ENCODE measurements at places on chromosomes 1 and 21.
A peak's percentile ranks its signal among the peaks of the same experiment; 100 is the strongest.

GRCh38 chr1:116686723-116687352 is 19.3 kb upstream of the IGSF3 start:
- peak; percentile 40 for DNase-seq

- DNase-seq = peak; percentile 94
Observed at GRCh38 chr1:33433509-33434362, 2.8 kb upstream of the PHC2 start.

DNA sequence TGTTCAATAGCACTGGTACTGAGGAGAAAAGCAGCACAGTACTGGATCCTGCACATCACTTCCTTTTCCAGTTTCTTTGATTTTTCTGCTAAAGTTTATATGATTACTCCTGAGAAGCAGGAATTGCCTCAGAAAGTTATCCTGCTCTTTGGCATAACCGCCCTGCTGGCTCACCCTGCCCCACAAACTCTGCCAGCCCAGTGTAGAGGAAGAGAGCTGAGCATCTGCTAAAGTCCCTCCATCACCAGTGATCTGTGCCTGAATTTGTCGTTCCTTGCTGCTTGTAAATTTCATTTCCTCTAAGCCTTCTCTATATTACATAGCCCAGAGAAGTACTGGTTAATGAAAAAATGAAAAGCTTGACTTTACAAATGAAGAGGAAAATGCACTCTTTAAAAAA is 87.0 kb upstream of the C1orf21 start:
- DNase-seq = no peak

DNA sequence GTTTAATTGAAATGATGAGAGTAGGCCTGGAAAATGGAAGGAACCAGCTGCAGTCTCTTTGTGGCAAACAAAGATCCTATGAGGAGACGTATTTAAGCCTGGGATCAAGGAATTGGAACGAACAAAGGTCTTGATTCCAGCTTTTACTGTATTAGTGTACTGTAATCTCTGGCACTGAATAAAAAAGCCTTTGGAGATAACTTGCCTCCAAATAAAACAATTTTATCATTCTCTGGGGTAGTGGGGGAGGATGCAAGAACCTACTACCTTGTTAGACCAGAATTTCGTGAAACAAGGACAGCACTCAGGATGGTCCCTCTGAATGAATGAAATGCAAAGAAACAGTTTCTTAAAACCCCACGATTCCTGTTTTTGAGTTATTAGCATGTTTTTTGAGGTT is 134.2 kb downstream of the RWDD3 start:
- DNase-seq = no peak

DNA sequence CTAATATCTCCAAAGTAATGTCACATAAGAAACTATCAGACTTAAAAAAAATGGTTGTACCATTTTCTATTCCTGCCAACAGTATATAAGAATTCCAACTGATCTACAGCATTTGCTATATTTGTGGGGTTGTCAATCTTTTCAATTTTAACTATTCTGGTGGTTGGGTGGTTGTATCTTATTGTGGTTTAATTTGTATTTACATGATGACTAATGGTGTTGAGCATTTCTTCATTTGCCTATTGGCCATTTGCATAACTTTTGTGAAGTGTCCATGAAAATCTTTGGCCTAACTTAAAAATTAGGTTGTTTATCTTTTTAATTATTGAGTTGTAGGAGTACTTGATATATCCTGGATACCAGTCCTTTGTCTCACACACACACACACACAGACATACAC is 26.2 kb upstream of the LRP8 start:
- no peak for DNase-seq

DNA sequence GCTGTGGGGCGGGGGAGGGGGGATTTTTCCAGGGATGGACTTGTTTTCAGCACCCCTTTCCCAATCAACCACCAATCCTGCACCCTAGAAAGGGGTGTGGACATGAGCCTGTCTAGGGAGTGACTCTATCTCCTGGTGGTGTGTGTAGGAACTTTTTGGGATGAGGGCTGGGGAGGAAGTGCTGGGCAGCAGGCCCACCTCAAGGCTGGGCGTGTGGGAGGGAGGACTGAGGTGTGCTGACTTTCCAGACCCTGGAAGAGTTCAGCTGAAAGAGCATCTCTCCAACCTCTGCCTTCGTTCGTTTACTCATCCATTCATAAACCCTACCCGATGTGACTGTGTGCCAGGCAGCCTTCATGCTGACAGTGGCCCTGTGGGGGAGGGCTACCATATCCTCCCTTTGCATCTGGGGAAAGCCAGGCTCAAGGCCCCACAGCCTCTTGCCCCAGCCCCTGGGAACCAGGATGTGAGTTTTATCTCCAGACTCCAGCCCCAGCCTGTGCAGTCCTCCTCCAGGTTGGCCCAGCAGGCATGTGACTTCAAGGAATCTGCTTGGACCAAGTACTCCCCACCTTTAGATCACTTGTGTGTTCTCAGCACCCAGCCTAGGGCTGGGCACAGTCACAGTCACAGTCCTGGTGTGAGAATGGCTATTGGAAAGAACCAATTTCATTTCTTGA is 6.7 kb downstream of the KNCN start:
- no peak for DNase-seq

DNA sequence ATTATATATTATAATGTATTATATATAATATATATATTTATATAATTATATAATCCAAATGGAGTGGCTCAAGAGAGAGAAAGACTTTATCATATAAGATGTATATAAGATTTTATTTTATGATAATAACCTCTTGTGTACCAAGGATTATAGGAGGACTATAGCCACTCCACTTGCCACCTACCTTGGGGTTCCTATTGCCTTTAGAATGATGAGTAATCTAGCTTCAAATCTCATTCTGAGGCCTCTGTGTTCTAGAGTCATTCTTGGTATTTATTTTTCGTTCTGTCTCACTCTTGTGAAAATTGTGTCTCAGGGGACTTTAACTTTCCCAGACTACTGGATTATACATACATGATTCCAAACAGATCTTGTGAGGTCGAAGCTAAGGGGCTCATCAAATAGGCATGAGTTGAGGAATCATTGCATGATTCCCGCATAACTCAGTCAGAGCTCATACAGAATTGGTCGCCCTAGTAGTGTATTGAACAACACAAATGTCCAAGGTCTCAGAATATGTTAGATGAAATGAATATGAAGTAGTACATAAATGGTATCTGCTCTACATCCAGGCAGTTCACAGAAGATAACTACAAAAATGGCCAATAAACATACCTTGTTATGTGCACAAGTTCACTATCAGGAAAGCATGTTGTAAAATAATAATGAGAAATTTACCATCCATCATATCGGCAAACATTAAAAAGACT is 159.5 kb upstream of the RNPC3 start:
- DNase-seq = no peak

- DNase-seq = no peak
Observed at GRCh38 chr21:39381009-39381408, 32.1 kb upstream of the HMGN1 start.

DNA sequence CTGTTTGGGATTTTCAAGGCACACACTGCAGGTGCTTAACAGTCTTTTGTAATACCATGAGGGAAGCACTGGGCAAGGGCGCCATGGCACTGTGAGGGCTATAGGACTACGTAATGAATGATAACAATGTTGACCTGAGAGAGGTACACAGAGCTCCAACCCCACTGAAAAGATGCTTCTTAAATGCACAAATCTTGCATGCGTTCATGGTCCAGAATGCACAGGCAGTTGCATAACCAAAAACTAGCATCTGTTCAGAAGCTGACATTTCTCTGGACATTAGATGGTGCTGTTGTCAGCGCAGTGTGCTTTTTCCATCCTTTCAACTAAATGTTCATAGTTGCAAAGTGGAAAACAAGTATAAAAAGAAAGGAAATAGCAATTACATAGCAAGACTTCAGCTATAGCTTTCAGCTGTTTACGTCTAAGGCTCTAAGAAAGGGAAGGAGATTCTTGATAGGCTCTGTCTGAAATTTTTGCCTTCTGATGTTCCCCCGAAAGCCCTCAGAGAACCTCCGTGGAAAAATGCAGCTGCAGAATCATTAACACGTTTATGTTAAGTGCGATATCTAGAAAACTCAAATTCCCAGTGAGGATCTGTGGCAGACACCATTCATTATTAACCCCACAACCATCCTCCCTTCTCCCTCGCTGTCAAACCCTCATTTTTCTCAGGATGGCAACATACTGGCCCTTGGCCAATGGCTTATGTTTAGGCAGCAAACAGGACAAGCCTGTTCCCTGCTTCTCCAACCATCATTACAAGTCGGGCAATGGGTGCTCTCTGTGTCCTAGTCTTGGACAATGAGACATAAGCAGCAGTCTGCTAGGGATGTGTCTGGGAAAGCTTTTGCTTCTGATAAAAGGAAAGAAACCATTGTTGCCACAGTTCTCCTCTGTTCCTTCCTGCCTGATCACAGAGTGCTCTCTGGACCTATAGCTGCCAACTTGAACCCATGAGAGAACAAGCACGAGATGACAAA is 8.2 kb upstream of the TARBP1 start:
- peak; percentile 64 for DNase-seq

GRCh38 chr21:41737651-41738324 is 29.1 kb downstream of the RIPK4 start:
- no peak for DNase-seq

DNA sequence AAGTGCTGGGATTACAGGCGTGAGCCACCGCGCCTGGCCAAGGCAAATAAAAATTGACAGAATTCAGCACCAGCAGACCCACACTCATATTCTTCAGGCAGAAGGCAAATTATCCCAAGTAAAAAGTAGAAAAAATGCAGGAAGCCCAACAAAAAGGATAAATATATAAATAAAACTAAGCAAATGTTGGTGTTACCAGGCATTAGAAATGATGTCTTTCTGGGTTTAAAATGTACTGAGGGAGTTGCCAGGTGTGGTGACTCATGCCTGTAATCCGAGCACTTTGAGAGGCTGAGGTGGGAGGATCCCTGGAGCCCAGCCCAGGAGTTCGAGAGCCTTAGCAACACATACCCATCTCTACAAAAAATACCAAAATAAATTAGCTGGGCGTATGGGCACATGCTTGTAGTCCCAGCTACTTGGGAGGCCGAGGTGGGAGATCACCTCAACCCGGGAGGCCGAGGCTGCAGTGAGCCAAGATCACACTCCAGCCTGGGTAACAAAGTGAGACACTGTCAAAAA is 6.3 kb downstream of the INTS11 start:
- DNase-seq = peak; percentile 74

DNA sequence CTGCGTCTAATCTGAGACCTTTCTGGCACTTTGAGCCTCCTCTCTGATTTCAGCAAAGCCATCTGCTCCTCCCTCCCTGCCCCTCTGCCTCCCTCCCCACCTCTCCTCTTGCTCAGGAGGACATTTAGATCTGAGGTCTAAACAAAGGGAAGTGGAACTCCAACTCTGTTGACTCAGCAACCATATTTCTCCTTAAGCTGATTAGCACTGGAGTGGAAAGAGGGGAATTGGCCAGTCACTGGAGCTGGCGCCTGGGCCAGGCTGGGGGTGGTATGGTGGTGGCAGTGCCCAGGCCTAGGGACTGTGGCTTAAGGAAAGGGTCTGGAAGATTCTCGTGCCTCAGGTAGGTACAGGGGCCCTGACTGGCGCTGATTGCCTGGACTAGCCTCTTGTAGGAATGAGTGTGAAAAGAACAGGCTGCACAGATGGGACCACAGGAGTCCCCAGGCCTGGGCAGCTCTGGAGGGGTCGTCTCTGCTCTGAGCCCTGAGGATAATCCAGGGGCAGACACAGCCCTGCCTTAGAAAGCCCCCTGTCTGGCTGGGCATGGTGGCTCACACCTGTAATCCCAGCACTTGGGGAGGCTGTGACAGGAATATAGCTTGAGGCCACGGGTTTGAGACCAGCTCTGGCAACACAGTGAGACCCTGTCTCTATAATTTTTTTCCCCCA is 11.9 kb downstream of the SH2D2A start:
- no peak for DNase-seq

- no peak for DNase-seq
Observed at GRCh38 chr1:43942411-43942810, 4.3 kb upstream of the IPO13 start.

- DNase-seq = no peak
Observed at GRCh38 chr1:29690156-29690555, 453.8 kb downstream of the PTPRU start.

GRCh38 chr1:116273042-116273783 is 99.8 kb upstream of the ATP1A1 start:
- no peak for DNase-seq

- DNase-seq = peak; percentile 18
Observed at GRCh38 chr1:209356976-209357377, 226.5 kb upstream of the CAMK1G start.

GRCh38 chr1:49085079-49085478 is 308.4 kb upstream of the BEND5 start:
- DNase-seq = no peak

DNA sequence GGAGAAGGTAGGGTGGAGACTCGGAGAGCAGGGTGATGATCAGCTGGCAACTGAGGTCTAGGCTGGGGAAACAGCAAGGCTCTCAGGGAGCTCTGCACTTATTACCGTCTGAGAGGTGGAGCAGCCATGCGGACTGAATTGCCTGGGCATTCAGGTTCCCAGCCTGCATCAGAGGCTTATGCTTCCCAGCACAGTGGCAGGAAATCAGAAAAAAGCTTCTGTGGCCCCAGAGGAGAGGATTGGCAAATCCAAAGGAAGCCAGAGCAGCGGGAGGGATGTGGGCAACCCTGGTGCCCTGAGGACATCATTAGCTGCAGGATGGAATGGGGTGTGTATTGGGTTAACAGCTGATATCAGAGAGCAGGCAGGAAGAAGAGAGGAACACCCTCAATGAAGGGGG is 374.1 kb upstream of the POU3F1 start:
- DNase-seq = no peak

DNA sequence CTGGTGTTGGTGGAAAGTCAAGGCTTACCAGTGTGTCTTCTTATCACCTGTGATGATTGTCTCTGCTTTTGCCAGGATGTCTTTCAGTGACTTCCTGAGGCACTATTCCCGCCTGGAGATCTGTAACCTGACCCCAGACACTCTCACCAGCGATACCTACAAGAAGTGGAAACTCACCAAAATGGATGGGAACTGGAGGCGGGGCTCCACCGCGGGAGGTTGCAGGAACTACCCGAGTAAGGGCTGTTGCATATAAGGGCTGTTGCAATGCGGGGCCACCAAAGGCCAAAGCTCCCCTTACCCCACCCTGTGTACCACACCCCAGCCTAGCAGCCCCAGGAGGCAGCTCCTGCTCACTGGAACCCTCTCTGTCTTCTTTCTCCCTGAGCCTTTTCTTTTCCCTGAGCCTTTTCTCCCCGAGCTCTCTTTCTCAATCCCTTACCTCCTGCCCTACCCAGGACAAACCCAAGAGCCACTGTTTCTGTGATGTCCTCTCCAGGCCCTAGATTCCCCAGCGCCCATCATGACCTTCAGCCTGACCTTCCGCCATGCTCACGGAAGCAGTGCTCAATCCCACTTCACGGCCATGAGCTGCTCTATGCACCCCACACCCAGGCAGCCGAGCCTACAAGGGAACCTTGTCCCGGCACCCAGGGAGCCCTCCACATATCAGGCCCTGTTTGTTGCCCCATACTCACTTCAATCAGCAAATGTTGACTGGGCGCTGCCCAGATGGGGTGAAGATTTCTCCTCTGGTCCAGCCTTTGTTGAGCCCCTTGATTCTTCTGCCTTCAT is 40.6 kb downstream of the CAPN2 start:
- DNase-seq = no peak

GRCh38 chr1:1084372-1085170 is 10.5 kb upstream of the RNF223 start:
- DNase-seq = no peak

All from trophoblast cell (in vitro differentiated cells and primary cell).